ENCODE measurements at places on chromosomes 1 and 21.
A peak's percentile ranks its signal among the peaks of the same experiment; 100 is the strongest.

GRCh38 chr1:59494145-59494833 is 197.4 kb downstream of the FGGY start:
- no peak for DNase-seq

DNA sequence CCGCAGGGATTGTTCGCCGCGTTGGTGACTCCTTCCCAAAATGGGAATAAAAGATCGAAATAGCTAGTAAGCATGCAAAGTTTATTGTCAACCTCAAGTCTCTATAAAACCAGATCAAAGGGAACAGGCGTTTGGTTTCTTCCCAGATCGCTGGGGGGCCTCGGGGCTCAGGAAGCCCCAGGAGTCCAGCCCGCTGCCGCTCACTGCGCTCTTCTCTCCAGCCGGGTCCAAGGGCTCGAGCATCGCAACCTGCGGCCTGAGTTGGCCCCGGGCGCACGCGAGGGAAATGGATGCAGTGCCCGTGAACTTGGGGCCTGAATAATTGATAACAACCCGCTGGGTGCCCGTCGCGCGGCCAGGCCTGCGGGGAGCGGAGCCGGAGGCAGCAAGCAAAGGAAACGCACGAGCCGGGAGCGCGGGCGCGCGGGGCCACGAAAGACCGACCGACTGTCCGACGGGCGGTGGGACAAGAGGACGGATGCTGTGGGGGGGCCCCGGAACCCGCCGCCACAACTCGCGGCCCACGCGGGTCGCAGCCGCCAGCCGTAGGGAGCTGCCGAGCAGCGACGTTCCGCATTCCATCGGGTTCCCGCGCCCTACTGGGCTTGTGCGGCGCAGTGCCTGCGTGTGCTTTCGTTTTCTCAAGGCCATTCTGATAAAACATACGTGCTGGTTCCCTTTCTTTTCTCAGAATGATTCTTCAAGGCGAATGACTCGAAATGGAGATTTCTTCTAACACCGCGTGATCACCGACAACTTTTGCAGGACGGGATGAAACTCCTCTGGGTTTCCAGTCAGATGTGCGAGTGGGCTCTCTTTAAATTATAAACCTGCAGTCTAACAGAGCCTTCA is 14.0 kb upstream of the ALX3 start:
- DNase-seq = peak; percentile 42

DNA sequence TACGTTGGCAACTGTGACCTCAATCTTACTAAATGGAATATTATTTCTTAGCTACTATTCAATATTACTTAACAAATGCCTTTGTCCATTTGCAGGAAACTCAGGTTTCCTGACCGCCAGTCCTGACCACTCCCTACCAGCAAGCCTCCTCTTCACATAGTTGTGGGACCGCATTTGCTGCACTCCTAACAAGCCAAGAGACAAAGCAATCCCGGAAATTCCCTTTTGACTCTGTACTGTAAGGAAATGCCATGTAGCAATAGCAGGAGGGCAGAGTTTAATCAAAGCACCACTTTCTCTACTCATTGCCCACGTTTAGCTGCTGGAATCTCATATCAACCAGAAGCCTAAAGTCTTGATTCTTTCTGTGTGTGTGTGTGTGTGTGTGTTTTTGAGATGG is 28.1 kb upstream of the ACBD6 start:
- peak; percentile 94 for DNase-seq

- DNase-seq = peak; percentile 95
Observed at GRCh38 chr1:219173758-219174459, at the start of gene LYPLAL1. LYPLAL1 (plus strand) TSS chr1:219173878; CDS start chr1:219173891, 13 bp downstream.

DNA sequence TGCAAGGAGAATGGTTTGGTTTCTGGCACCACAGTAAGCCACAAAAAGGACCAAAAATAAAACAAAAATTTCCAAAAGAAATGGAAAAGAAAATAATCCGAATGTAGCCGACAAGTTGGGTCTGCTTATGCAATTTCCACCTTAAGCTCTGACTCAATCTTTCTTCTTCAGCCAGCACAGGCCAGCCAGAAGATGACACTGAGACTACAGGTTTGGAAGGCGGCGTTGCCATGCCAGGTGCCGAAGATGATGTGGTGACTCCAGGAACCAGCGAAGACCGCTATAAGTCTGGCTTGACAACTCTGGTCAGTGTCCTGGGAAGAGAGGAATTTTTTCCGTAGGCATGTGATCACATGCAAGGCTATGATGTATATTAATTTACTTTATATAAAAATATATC is 23.4 kb downstream of the PDPN start:
- no peak for DNase-seq

DNA sequence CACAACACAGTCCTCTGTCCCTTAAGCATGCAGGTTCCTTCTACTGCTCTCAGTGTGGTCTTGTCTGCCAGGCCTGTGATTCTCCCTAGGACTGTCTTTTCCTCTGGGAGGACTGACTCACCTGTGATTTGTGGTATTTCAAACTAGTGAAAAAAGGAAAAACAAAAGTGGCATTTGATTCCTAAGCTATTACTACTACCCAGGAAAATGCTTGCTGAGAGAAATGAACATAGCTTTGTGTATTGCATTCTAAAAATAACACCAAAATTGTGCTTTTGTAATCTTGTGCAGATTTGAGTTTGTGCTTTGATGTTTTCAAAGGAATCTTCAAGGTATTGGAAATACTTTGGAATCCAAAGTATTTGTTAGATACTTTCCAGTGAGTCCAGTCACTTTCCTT is 57.0 kb downstream of the GPR161 start:
- DNase-seq = no peak
